ENCODE measurements at places on chromosomes 6 and 20.

GRCh38 chr6:33959661-33960344 lies 156.0 kb upstream of the MLN start:
- DNase-seq: peak; percentile 44

- DNase-seq: no peak
These were observed 158.0 kb upstream of the BMP5 start for GRCh38 chr6:56033401-56033800.

- DNase-seq: peak; percentile 50
These were observed 126.0 kb upstream of the RREB1 start for GRCh38 chr6:6981681-6982322.

DNA sequence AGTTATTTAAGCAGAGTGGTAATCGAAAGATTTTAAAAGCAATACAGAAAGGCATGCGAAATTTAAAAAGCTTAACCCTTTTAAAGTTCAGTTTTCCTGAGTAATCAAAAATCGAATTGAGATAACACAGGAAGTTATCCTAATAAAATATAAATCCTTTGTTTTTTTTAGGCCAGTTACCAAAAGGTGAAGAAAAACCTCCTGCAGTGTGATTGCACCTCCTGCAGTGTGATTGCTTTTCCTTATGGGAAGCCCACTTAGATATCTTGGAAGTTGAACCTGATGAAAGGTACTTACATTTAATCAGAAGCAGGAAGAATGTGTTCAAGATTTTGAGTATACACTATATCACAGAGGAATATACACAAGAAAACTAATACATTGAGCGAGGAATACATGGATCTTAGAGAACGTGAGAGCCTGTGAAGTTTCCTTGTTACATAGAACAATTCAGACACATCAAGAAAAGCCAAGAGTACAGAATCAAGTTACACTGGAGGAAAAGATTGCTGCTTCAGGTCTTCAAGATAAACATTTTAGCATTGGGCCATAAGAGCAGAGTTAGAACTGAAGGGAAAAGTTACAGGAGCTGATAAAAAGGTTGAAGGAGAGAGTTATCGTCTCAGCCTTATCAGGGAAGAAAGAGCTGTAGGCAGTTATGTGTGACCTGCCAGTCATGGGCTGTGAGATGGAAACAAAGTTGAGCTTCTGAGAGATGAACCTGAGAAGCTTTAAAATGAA lies 7.7 kb upstream of the TMEM181 start:
- no peak for DNase-seq

- DNase-seq: no peak
These were observed 12.5 kb upstream of the ETV7 start for GRCh38 chr6:36399970-36400369.

DNA sequence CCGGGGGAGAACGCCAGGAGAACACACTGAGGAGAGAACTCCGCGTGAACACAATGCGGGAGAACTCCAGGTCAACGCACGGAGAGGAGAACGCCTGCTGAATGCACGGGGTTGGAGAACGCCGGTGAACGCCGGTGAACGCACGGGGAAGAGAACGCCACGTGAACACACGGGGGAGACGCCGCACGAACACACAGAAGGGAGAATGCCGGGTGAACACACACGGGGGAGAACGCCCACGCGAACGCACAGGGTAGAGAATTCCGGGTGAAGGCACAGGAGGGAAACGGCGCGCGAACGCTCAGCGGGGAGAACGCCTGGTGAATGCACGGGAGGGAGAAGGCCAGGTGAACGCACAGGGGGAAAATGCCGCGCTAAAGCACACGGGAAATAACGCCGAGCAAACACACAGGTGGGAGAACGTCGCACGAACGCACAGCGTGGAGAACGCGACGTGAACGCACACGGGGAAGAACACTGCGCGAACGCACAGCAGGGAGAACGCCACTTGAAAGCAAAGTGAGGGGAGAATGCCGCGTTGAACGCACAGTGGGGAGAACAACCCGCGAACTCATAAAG lies 56.1 kb downstream of the RNASET2 start:
- DNase-seq: no peak

- no peak for DNase-seq
These were observed 670 bp upstream of the PARD6B start for GRCh38 chr20:50730765-50731054.

- peak; percentile 35 for DNase-seq
These were observed 792 bp upstream of the MICA start for GRCh38 chr6:31402324-31403282.

DNA sequence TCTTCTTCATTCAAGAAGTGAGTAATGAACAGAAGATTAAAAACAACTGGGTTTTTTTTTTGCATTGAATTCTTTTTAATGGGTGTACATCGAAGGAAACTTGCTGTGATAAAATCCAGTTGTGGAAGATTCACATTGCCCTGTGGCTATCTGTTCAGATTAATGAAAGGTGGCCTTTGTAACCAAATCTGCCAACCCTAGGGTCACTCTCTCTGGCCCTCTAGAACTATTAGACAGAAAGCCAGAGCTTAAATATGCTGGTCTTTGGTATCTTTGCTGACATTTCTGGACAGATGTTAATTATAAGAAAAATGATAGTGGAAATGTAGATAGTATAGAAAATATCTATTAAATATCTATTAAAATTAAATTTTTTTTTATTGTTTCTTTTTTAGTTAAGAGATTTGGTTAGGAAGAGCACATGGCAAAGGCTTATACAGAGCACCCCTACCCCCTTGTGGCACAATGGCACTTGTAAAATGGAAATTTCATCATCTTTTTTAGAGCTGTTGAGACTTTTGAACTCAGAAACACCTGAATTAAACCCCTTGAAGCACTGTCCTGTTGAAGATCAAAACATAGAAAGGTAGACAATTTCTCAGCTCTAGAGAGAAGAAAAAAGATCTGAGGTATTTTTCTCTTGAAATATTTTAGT lies 572.5 kb downstream of the PKHD1 start:
- DNase-seq: peak; percentile 22

DNA sequence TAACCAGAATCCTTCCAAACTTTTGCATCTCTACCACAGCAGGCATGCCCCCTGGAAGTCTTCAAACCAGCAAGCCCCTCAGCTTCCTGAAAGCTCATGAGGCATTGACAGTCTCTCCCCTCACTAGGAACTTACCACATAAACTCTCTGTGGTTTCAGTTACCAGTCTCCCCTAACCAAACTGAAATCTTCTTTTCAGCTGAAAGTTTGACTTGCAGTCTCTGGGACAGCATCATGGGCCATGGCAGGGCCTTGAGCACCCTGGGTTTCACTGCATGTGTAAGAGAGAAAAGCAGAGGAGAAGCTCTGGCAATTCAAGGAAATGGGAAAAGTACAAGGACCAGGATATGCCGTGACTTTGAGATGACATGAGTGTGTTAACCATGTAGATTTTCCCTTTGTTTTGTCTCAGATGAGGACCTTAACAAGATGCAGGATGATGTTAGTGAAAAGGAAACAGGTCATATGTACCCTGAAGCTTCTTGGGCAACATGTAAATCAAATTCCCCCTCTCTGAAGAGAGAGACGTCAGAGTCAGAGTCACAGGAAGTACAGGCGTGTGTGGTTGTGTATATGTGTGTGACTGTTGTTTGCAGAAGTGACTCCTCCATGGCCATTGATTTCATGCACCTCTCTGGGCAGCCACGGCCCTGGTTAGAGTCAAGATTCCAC lies 106.3 kb downstream of the TNFRSF21 start:
- DNase-seq: peak; percentile 41

GRCh38 chr20:51758978-51759544 lies 9.1 kb downstream of the ATP9A start:
- DNase-seq: no peak

- no peak for DNase-seq
These were observed 100.3 kb downstream of the EDN3 start for GRCh38 chr20:59400708-59401107.

DNA sequence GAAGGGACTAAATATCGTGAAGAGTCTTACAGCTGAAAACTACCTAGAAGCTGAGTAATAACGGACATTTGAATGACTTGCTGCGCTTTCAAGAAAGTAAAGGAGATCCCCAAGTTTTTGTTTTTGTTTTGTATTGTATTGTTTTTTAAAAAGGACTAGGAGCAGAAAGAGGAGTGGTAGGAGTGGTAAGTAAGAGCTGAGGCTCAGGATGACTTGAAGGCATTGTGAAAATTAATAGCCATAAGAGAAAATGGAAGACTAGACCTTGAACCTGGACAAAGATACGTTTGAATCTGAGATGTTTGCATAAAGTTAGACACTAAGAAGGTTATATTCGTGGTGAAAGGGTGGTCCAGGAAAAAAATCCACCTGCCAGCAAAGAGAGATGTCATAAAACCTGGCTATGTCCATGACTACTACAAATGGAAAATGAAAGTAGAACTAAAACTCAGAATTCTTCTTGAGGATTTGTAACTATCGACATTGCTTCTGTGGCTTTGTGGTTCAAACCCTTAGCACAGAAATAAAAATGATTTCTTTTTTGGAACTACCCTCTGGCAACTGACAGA lies 824.8 kb upstream of the FLRT3 start:
- no peak for DNase-seq

GRCh38 chr20:35431621-35432429 lies 6.2 kb downstream of the GDF5 start:
- no peak for DNase-seq

- DNase-seq: no peak
These were observed 47.0 kb downstream of the ZDHHC14 start for GRCh38 chr6:157427969-157428368.

- DNase-seq: peak; percentile 81
These were observed 28.1 kb downstream of the NRSN1 start for GRCh38 chr6:24154121-24154520.

DNA sequence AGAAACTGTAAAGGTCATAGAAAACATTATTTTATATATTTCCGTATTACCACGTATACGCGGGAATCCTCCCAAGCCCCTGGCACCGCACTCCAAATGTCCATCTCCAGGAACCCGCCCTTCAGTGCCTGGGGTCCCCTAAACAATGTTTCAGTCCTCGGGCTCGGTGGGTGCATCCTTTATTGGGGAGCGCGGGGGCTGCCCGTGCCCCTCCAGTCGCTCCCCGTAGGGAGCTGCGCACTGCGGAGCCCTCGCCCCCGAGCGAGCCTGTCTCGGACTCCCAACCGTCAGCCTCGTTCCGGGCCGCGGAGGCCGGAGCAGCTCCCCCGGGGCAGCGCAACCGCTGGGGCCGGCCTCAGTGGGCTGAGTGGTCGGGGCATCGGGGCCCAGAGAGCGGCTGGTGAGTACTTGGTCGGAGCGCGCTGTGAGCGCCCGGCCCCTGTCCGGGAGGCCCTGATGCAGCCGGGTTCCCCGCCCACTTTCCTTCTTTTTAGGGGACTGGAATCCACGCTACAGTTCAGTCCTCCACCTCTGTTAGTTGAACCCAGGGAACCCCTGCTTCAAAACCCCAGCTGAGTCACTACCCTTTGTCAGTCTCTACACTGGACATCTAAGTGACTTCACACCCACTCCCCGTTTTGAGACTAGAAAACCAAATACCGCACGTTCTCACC lies at the start of gene DNAH8:
Gene DNAH8 (plus strand): TSS at position 296 of the 674 bp plus-strand sequence. CDS start 7,499 bp downstream, outside the sequence.
- no peak for DNase-seq

DNA sequence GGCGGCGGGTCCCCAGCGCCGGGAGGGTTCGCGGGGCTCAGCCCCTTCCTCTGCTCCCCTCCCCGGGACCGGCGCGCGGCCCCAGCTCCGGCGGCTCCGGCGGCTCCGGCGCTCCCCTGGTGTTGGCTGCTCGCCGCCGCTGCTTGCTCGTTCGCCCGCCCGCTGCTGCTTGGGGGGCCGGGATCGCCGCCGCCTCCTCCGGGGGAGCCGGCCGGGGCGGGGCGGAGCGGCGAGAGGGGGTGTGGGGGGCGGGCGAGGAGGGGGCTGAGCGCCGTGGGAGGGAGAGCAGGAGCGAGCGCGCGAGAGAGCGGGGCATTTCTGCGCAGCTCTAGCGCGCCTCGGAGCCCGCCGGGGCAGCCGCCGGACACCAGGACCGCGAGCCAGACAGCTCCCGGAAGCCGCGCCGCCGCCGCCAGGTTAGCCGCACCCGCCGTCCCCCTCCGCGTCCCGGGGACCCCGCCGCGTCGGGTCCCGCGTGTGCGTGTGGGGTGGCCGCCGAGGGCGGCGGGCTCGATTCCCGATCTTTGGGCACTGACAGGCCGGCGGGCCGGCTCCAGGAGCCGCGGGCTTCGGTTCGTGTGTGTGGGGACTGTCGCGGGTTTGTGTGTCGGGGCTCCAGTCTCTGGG lies 62.0 kb upstream of the EPB41L1 start:
- DNase-seq: peak; percentile 25

DNA sequence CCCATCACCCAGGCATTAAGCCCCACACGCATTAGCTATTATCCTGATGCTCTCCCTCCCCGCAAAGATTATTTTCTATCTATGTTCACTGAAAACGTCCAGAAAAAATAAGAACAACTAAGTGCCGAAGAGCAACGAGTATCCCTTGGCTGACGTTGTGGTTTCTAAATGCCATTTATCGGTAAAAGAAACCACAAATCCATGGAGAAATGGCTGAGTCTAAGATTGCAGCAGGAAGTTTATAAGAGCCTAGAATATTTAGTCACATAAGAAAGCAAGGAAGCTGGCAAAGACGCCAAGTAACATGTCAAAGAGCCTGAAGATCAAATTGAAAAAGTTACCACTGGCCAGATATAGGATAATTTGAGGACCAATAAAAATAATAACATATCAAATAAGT lies 18.1 kb upstream of the NOX3 start:
- no peak for DNase-seq

DNA sequence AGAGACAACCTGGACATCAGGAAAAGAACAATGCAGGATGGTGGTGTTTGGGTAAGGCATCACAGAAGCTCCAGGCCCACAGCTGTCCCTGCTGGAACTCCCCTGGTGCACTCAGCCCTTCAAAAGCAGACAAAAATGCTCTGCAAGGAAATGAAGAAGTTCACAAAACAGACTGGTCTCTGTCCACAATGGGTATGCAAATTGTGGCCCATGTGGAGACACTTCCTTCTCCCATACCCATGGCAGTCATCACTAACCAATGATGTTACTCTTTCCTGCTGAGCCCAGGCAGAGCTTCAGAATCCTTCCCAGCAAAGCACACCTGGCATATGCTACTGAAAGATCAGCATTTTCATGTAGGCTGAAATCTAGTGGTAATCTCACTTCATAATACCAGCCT lies 42.6 kb upstream of the PXDC1 start:
- DNase-seq: no peak

- no peak for DNase-seq
These were observed 139.8 kb downstream of the KHDC1L start for GRCh38 chr6:73085443-73085871.

DNA sequence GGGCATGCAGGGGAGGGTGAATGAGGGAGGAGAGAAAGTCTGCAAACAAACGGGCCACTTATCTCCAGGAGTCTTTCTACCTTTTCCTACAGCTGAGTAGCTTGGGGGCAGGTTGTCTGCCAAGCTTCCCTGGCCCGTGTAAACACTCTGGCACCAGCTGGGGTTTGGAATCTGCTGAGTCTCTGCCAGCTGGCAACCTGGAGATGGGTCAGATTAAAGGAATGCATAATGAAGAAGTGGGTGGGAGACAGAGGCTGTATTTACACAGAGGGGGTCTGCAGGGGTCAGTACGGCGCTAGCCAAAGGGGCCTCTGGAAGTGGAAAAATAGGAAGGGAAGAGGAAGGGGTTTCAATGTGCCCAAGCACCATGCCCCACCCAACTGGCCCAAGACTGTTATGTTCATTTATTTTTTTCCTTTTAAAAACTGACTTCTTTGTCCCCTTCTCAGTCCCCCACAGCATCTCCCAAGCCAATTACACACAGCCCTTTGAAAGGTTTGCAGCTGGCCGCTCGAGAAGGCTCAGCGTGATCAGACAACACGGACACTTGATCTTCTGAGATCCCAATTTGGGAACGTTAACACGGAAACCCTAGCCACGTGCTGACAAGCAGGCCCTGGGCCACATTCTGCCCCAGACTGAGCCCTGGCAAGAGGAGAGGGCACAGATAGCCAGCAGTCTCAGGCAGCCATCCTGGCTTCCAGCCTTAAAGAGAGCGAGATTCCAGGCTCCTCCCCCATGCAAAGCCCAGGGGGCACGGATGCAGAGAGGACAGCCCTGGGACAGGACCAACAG lies 25.2 kb downstream of the TRAM2 start:
- peak; percentile 91 for DNase-seq

Measured in PC-3 (cell line).